Daoy (cell line): ENCODE measurements at places on chromosomes 11 and 22.

DNA sequence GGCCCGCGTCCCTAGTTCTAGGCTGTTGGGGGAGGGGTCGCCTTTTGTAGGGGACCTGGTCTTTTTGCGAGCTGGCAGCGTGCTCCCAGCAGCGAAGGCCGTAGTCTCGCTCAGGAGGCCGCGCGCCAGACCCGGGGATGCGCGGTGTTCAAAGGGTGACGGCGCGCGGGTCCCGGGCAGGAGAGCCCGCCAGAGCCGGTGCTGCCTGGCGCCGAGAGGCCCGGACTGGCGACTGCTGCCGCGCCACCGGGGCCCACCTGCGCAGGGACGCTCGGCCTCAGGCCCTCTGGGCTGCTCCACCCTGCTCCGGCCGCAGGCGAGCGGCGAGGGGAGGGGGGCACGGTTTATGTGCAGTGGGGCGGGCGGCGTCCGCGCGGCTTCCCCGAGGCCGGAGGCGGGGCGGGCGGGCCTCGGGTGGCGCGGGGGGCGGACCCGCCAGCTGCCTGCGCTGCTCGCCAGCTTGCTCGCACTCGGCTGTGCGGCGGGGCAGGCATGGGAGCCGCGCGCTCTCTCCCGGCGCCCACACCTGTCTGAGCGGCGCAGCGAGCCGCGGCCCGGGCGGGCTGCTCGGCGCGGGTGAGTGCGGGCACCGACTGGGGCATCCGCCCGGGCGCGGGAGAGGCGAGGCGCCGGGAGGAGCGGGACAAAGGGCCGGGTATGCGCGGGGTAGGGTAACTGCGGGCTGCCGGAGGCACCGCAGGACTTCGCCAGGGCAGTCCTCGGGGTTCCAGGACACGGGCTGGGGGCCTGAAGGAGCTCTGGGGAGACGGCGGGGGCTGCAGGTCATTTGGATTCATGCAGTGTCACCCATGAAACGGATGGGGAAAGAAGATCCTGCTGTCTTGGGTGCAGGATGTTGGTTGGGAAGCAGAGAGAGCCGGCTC lies at the start of gene PRSS23:
Gene PRSS23 (plus strand): TSS at position 467 of the 884 bp plus-strand sequence. CDS start 7,102 bp downstream, outside the sequence.
- peak; percentile 81 for DNase-seq

DNA sequence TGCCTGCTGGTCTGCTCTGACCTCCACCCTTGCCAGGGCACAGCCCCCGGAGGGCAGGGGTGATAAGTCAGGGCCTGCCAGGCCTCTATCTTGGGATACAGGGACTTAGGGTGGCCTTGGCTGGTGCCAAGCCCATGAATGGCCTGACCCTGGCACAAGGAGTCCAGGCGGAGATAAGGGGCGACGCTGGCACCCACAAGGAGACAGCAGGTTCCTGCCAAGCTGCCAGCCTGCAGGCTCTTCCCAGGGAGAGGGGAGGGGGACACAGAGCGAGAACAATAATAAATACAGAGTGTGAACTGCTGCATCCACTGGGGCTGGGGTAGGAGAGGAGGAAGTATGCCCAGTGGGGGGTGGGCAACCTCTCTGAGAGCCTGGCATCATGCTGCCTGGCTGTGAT lies 978 bp downstream of the CSDC2 start:
- DNase-seq, result no peak

- peak; percentile 49 for DNase-seq
These were observed 11.2 kb upstream of the IGLL1 start for GRCh38 chr22:23591201-23591791.

GRCh38 chr11:73137262-73137943 lies 4.7 kb downstream of the FCHSD2 start:
- no peak for DNase-seq

DNA sequence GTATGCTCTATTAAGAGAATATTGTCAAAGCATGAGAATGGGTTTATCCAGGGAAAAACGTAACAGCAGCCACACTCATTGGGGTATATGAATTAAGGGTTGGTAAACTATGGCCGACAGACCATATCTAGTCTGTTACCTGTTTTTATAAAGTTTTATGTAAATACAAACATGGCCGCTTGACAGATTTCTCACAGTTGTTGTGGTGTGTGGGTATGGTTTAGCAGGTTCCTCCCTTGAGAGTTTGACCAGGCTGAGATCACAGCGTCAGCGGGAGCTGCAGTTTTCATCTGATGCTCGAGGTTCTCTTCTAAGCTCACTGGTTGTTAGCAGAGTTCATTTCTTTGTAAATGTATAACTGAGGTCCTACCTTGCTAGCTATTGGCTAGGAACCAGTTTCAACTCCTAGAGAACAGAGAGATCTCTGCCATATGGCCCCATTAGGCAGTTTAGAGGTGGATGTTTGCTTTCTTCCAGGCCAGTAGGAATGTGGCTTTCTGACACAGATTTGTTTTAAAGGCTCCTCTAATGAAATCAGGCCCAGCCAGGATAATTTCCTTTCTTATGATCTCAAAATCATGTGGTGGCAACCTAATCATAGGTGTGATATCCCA lies 45.5 kb upstream of the GRIK4 start:
- DNase-seq, result no peak

DNA sequence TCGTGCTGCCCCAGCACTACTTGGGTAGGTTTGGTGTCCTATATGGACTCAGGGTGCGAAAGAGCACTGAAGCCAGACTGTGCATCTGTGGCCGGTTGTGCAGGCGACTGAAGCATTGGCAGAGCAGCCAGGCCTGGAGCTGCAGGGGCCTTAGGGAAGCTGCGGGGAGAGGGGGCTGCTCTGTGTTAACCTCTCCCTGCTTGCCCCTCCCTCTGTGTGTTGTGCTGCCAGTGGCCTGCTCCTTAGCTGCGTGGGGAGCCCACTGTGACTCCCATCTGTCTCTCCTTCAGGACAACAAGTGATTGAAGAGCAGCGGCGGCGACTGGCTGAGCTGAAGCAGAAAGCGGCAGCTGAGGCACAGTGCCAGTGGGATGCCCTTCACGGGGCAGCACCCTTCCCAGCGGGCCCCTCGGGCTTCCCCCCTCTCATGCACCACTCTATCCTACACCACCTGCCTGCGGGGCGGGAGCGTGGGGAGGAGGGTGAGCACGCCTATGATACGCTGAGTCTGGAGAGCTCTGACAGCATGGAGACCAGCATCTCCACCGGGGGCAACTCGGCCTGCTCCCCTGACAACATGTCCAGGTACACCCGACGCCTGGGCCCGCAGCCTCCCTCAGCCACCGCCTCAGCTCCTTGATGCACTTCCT lies 34.3 kb downstream of the TREH start:
- DNase-seq, result no peak

DNA sequence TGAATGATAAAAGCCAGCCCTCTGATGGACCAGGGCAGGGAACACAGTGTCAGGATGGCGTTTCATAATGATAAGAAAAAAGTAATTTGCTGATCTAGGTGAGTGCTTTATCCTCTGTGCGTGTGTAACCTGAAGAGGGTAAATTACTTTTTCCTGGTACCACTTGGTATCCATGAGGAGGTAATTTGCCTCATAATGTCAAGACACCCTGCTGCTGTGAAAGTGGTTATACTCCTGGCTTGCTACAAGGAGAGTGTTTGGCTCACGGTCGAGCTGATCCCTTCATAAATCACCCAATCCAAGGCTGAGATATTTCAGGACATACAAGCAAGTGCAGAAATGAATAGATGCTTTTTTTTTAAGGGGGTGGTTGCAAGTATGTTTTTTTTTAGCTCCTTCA lies 207.2 kb upstream of the PGR start:
- DNase-seq, result no peak

GRCh38 chr11:73262851-73263495 lies 9.2 kb upstream of the P2RY6 start:
- no peak for DNase-seq

DNA sequence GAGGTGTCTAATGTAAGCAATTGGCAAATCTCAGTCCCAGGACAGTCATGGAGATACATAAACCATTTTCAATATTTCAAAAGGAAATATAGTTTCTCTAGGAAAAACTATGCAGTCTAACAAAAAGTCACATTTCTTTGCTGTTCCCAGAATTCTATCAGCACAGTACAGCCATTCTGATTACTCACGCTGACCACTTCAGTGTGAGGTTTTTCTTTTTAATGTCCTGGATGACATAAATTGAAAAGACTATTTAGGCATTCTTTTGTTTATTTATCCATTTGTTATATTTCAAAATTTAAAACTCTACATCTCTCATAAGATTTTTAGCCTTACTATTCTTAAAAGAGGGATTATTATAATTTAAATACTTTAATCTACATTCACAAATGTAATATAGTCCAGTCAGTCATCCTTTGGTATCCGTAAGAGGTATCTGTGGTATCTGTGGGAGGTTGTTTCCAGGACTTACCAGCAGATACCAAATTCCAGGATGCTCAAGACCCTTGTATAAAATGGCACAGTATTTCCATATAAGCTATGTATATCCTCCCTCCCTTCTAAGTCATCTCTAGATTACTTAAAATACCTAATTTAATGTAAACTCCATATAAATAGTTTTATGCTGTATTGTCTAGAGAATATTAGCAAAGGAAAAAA lies 331.1 kb upstream of the PITPNB start:
- DNase-seq, result no peak

DNA sequence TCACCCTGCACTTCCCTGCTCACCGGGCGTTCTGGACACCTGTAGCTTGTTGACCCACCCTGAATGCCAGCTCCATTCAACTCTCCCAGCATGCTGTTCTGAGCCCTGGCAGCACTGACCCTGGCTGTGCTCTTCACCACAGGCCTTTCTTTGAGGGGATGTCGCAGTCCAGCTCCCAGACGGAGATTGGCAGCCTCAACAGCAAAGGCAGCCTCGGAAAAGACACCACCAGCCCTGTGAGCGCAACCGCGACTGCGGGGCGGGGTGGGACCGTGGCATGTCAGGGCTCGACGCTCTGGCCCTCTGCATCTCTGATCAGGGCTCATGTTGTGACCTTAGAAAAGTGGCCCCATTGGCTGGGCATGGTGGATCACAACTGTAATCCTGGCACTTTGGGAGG lies 47.4 kb upstream of the RAB1B start:
- DNase-seq, result no peak

DNA sequence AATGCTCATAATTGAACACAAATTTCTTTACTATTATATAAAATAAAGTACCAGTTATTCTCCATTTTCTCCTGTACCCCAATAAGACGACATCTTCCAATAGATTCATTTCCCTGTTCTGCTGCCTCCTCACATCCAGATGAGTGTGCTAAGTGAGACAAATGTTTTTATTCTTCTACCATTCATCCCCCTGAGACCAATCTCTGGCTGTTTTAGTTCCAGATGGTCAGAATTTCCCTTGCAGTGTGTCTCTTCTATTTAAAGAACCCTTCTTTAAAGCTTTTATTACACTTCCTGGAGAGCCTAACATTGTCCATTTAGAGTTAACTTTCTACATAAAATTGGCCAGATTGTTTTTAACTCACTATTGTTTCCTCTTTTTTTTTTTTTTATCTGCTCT lies 41.2 kb upstream of the GLYATL1 start:
- no peak for DNase-seq

DNA sequence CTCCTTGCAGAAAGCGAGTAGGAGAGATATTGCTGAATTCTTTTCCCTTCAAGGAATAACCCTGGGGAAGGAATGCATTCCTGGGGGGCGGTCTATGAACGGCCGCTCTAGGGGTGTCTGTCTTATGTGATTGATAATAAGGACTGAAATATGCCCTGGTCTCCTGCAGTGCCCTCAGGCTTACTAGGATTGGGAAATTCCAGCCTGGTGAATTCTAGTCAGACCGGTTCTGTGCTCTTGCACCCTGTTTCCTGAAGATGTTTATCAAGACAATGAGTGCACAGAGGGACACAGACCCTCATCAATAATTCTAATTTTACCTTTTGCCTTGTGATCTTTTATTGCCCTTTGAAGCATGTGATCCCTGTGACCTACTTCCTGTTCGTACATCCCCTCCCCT lies 140.7 kb downstream of the LUZP2 start:
- no peak for DNase-seq

- no peak for DNase-seq
These were observed 8.1 kb upstream of the CASTOR1 start for GRCh38 chr22:30297276-30297990.

DNA sequence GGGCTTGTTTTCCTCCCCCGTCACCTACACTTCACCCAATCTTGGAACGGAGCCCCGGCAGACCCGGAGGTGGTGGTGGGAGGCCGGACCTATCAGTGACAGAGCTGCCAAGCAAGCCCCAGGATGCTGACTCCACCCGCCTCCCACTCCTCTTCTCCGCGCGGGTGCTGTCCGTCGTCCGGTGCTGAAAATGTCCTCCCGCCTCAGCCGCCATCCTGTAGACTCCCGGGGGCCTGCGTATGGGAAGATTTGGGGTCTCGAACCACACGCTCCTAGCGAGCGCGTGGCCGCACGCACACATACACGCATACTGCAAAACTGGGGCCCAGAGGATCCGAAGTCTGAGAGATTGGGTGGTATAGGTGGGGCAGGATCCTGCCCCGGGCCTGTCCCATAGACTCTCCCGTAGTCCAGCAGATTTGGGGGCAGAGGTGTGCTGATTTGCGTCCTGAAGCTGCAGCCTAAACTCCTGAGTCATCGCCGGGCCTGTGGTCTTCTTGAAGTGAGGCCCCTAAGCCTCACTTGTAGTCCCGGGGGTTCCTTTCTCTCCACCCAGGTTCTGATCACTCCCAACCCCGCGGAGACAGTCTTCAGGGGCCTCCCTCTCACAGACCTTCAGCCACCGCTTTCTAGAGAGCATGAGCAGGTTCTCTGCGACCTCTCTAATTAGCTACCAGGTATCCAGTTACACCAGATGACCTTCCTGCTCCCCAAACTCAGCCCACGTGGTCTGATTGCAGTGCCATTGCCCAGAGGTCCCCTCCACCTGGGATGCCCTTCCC lies 796 bp upstream of the YIF1A start:
- peak; percentile 84 for DNase-seq

DNA sequence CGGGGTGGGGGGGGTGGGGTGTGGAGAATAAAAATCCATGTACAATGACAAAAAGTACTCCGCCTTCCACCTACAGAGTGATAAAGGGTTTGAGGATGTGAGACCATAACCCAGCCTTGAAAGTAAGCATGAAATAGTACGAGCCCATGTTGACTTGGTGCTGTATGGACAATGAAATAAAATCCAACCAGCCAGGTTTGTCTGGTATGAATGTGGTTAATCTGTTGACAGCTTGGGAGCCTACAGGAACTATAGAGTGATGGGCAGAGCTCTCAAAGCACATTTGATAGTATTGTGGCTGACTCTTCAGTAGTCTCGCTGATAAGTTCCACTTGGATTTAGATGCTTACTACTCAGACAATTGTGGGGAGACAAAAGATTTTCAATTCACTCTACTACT lies 48.8 kb upstream of the CD44 start:
- no peak for DNase-seq

GRCh38 chr11:71456294-71456693 lies 3.3 kb downstream of the NADSYN1 start:
- DNase-seq, result no peak

- DNase-seq, result no peak
These were observed 6.5 kb downstream of the ASPHD2 start for GRCh38 chr22:26435327-26436093.

DNA sequence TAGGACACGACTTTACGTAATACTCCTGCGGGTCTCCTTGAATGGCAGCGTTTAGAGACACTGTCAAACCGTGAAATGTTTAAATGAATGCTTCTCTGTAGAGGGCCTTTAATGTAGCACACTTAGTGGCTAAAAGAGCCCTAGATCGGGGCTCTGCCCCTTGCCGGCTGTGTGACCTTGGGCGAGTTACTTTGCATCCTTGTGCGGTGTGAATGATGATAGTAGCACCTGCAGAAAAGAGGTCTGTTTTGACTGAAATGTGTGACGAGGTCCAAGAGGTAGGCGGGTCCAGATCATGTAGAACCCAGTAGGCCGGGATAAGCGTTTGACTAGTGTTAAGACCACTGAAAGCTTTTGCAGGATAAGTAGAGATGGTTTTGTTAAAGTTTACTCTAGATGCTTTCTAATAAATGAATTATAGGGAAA lies 866 bp downstream of the MED17 start:
- no peak for DNase-seq
